AG08396 (cell line): ENCODE measurements at places on chromosomes 11 and 22.

DNA sequence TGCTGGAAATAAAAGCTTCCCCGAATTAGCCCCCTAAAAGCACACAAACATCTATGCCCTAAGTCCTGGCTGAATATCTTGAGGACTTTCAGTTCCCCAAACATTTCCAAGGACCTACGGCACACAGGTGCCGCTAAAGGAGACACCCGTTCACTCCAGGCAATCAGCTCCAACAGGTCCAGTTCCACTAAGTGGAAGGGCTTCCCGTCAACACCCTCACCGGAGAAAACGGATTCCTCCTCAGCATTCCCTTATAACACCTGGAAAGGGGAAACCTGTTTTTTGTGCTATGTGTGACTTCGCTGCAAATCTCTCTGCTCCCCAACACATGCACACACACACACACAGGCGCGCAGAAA, 3.9 kb downstream of the TENM4 start:
- DNase-seq = no peak

DNA sequence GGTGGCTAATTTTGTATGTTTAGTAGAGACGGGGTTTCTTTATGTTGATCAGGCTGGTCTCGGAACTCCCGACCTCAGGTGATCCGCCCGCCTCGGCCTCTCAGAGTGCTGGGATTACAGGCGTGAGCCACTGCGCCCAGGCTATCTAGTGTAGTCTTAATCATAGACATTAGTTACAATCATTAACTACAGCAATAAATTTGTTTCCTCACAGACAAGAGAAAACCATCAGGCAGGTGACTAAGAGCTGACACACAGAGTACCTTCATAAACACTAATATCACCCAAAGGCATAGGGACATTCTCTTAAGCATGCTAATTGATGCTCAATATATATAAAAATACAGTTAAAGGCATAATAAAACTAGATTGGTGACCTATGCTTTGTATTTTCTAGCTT, 19.4 kb downstream of the SDHD start:
- DNase-seq = no peak

DNA sequence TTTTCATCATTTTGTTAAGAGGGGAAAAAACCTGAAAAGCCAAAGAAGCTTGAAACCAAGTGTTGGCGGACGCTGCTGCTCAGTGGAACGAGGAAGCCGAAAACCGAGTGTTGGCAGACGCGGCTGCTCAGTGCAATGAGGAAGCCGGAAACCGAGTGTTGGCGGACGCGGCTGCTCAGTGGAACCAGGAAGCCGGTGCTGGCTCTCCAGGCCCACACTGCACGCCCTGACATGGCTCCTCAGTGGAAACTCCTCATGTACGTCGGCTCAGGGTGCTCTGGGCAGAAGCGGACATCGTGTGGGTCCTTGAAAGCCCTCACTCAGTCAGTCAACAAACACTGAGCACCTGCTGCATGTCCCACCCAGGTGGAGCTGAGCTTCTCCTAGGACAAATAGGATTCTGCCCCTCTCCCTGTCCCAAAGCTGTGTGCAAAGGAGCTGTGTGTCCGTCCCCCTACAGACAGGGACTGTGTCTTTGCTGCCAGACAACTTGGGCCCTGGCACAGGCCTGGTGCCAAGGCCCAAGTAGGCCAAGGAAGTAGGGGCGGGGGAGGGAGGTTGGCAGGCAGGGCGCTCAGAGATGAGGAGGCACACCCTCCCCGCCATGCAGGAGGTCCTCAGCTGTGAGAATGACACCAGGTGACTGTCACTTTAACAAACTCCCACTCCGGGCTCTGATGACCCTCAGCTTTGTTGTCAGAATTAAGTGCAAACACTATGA, 37.3 kb downstream of the PHF21B start:
- DNase-seq = no peak

DNA sequence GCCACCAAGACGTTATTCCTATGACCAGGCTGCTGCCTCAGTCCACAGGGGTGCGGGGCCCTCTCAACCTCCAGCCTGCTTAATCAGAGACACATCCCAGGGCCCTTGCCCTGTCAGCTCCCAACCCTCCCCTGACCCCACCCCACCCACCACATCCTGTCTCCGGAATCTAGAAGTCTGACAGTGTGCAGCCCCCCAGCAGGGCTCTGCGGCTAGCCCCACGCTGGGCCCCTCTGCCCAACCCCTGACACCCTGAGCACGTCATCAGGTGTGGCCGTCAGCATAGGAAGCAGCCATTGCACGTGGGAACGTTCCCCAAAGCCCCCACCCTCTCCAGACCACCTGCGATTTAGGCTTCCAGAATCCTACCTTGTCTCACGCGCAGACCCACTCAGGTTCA, 34.3 kb upstream of the IGSF9B start:
- no peak for DNase-seq

GRCh38 chr22:35743326-35743860, 25.7 kb downstream of the APOL5 start:
- no peak for DNase-seq

GRCh38 chr22:45529971-45530575, 27.4 kb downstream of the FBLN1 start:
- peak; percentile 72 for DNase-seq

- no peak for DNase-seq
These were observed 471 bp downstream of the RNF185 start for GRCh38 chr22:31160328-31160978.

GRCh38 chr11:35237860-35238715, 99.1 kb downstream of the CD44 start:
- DNase-seq = no peak
